ENCODE measurements at places on chromosomes 5 and 9.

DNA sequence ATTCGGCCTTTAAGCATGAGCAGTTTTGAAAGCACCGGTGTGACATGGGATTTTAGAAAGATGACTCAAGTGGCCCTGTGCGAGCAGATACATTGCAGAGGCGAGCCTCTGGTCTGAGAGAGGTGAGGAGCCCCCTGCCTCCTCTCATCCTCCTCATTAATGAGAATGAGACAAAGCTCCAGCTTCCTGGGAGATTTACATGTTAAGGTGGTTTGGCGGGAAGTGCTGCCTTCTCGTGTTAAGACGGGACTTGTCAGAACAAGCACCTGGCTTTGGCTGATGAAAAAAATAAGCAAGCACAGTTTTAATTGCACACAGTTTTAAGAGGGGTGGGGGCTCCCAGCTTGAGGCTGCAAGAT is 68.1 kb downstream of the ACTL7B start:
- no peak overlapping the region for H3K4me3 ChIP-seq
- no peaks in the 10 kb centered on the region for H3K36me3 ChIP-seq
- H3K27ac ChIP-seq, result no peak overlapping the region
- no peak for DNase-seq
- H3K27me3 ChIP-seq, result peaks cover 5% of the 10 kb centered on the region
- peaks cover 5% of the 10 kb centered on the region for H3K4me1 ChIP-seq

DNA sequence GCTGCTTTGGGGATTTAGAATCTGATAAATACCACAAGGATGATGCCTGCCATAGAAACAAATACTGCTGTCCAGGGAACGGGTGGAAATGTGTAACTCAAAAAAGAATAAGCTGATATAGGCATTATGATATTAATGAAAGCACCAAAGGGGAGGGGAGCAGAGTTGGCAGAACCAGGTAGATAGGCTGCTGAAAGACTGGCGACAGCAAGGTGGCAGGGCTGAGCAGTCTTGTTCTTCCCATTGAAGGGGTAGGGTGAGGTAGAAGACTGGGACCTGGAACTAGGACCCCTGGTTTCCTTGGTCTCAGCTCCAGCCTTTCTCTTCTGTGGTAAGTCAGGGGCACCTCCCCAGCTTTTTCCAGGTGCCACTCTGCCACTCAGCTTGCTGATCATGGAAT is 31.4 kb upstream of the TMOD1 start:
- no peaks in the 10 kb centered on the region for H3K27me3 ChIP-seq
- H3K4me1 ChIP-seq, result no peaks in the 10 kb centered on the region
- no peak overlapping the region for H3K27ac ChIP-seq
- no peak for DNase-seq

DNA sequence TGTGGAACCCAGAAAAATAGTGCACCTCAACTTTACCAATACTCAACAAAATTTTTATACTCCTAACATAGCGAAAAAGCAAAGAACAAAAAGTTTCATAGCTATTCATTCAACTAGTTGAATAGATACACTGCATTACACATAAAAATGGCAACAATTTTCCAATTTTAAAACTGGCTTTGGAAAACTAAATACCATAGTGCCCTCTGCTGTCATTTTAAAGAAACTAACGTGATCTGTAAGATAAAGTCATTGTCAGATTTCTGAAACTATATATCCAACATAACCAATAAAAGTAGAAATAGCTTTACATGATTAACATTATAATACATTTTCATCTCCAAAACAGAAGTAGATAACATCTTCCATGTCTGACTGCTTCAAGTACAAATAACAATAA is 31.6 kb downstream of the DTWD2 start:
- H3K4me1 ChIP-seq, result no peaks in the 10 kb centered on the region
- no peaks in the 10 kb centered on the region for H3K27me3 ChIP-seq
- no peak overlapping the region for H3K4me3 ChIP-seq
- DNase-seq, result no peak
- no peak overlapping the region for H3K27ac ChIP-seq

GRCh38 chr9:128846680-128847030 is 17.1 kb upstream of the SPOUT1 start:
- H3K4me3 ChIP-seq, result no peak overlapping the region
- H3K27me3 ChIP-seq, result no peaks in the 10 kb centered on the region
- H3K27ac ChIP-seq, result no peak overlapping the region

Data from natural killer cell treated with Interleukin-12 subunit alpha and Interleukin-12 subunit beta and Interleukin-15 and Interleukin-18, amount 100 ng/mL, for 72 hours (primary cell).